ENCODE measurements at places on chromosomes 2 and 18.

GRCh38 chr2:46339200-46339599 lies 42.0 kb downstream of the EPAS1 start:
- DNase-seq: no peak

- DNase-seq: no peak
These were observed 639.7 kb downstream of the TDRD15 start for GRCh38 chr2:21763501-21763900.

GRCh38 chr2:174343343-174343622 lies 8.5 kb downstream of the SP9 start:
- no peak for DNase-seq

GRCh38 chr2:64866797-64867196 lies 122.4 kb upstream of the SLC1A4 start:
- DNase-seq: no peak

GRCh38 chr18:183769-184168 lies 25.4 kb downstream of the USP14 start:
- DNase-seq: no peak

- DNase-seq: peak; percentile 73
These were observed 11.0 kb downstream of the ANKRD12 start for GRCh38 chr18:9147440-9148202.

GRCh38 chr2:9811679-9812511 lies 31.4 kb upstream of the TAF1B start:
- no peak for DNase-seq

DNA sequence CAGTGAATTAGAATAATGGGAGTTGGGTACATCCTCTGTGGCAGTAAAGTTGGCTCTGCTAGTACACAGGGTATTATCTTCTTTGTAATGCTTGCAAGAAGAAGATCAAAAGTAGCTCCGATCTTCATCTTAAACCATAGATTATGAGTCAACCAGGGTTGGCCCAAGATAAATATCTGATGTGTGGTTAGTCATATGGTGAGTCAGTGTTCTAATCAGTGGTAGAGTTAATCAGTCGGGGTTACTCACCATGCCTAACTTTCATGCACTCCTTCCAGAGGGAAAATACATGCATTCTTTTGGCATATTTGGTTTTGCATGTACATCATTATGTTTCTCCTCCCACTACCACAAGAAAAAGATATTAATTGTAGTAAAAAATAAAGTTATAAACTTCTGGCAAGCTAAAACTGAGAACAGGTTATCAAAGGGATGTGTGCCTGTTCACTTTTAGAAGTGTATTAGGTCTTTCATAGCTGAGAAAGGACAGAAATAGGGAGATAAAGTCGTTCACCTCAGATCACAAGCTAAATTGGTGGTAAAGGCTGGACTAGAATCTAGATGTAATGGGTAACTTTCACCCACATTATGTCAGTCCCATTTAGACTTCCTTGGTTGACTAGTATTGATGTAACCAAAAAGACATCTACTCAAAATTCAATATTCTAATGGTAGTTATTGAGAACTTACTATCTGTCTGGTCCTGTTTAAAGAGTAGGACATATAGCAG lies 684.4 kb downstream of the IRS1 start:
- no peak for DNase-seq

DNA sequence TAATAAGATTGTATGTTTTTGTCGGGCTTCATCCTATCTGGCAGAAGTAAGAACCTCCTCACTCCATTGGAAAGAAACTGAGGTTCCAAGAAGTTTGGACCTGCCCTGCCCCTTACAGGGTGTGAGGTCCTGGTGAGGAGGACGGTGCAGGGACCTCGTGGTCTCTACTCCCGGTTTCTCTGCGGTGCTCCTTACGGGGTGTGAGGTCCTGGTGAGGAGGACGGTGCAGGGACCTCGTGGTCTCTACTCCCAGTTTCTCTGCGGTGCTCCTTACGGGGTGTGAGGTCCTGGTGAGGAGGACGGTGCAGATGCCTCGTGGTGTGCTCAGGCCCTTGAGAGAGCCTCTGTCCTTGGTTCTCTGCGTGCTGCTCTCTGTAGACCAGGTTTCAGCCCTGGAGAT lies 5.2 kb downstream of the CTDP1 start:
- DNase-seq: no peak

- DNase-seq: no peak
These were observed 197.9 kb downstream of the TPGS2 start for GRCh38 chr18:36630917-36631316.

DNA sequence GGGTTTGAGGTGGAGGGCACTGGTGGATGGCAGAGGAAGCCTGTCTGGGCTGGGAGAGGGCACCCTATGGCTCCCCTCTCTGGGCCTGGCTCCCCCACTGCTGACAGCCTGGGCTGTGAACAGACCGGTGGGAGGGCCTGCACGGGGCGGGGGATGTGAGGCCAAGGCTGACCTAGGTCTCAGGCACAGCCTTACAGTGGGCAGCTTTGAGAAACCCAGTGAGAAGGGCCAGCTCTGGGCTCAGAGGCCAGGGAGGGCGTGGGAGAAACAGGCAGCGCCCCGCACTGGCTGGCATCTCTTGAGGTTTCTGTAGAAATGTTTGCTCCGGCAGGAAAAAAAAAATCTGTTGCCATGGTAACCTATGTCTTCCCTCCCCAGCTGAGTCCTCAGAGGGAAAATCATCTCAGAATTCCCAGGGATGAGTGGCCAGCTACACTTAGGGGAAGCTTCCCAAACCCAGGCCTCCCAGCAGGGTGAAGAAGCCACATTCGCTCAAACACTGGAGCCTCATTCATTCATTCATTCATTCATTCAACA lies 71.7 kb upstream of the TAF1B start:
- no peak for DNase-seq

DNA sequence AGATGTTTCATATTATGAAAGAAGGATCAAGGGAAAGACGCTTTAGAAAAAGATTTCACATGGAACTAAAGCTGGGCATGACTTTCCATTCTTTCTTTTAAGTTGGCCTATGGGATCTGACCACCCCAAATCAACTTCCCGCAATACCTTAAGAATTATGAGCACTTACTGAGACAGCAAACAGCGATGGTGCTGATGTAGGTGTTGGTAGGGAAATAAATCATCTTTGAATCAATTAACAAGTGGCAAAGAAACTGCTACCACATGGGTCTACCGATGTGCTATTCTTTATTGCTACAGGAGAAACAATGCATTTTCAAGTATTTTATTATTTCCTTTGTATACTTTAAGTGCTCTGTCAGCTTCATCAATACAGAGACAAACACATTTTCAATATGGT lies 239.6 kb downstream of the PIEZO2 start:
- DNase-seq: no peak

DNA sequence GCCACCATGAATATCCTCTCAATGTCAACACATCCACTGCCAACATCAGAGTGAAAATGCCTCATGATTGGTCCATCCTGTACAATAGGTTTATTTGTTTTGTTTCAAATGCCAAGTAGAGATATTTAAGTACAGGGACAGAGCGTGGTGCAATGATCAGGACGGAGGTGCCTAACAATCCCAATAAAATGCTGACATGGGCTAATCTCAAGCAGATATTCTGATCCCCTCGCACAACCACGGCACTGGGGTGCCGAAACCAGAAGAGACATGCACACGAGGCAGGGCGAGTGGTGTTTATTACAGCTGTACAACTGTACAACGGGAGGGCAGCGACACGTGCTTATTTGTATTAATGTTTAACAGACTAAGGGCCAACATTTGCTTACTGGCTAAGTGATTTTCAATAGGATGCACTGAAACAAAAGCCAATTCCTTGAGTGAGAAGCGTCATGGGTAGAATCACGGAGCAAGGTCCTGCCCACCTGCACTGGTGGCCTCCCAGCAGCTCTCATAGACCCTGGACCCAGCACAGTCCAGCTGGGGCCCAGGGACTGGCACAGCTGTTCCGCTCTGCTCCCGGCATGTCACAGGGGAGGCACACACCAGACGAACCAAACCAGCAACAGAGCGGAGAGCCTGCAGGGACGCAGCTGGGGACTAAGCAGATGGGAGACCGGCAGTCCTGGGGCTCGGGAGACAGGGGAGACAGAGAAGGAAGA lies 101.4 kb downstream of the HDAC4 start:
- DNase-seq: no peak

GRCh38 chr18:59220784-59221765 lies 1.1 kb downstream of the GRP start:
- no peak for DNase-seq

- no peak for DNase-seq
These were observed 38.3 kb downstream of the MRPL44 start for GRCh38 chr2:223995569-223995968.

DNA sequence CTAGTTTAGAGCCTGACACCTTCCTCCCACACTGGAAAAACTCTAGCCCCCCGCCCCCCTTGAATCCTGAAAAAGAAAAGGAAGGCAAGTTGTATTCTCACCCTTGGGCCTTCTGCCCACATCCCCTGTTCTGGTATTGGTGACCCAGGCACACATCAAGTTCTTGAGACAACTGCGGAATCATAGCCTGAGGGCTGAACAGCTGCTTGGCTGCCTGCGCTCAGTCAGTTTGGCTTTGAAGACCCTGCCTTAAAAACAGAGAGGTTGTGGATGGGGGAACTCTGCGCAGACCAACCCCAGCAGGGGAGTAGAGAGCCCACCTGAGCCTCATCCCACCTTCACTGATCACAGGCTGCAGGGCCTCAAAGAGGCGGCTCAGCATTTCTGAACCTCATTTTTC lies 229.2 kb downstream of the ANAPC1 start:
- no peak for DNase-seq

- DNase-seq: no peak
These were observed 86.0 kb downstream of the DTNB start for GRCh38 chr2:25587361-25587760.

- no peak for DNase-seq
These were observed 7.2 kb downstream of the SIX3 start for GRCh38 chr2:44948565-44949328.

DNA sequence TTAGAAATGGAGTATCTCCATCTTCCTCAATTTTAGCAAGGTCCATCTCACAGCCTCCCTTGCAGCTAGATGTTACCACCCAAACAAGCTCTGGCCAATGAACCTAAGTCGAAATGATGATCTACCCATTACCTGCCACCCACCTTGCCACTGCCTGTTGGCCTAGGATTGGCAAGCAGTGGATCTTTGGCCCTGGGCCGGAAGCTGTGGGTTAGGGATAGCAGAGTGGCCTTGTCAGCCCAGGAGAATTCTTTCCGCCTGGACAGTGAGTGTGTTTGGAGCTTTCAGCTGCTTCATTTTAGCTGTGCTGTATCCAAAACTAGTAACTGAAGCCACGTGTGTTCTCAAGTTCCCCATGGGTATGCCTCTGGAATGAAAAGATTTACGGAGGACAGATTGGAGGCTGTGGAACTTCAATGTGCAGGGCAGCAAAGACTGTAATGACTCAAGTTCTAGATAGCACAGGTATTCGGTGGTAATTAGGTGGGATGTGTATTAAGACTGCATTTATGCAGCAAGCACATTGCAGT lies 7.7 kb upstream of the PARD6G start:
- no peak for DNase-seq

Data from GM06990 (cell line).